NCI-H69 (cell line): ENCODE measurements at places on chromosomes 16 and 17.
A peak's percentile ranks its signal among the peaks of the same experiment; 100 is the strongest.

- DNase-seq, result no peak
Measured at GRCh38 chr17:44132275-44132821, 8.9 kb upstream of the HDAC5 start.

GRCh38 chr16:85372627-85373372 lies 240.3 kb upstream of the GSE1 start:
- no peak for DNase-seq

GRCh38 chr17:15490634-15491261 lies 23.3 kb upstream of the CDRT4 start:
- no peak for DNase-seq

- DNase-seq, result no peak
Measured at GRCh38 chr17:15509095-15509494, 41.7 kb upstream of the CDRT4 start.

DNA sequence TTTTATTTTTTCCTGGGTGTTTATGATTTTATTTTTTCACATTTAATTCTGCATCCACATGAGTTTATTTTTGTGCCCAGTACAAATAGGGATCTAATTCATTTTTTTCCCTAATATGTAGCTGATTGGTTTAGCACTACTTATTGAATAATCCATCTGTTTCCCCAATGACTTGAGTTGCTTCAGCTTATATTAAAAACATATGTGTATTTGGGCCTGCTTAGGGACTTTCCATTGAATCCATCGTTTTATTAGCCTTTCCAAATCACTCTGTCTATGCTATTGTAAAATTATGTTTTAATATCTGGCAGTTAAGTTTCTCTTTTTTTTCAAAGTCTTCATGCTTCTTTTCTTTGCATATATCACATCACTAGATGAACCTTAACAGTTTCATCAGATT lies 42.2 kb downstream of the WWP2 start:
- no peak for DNase-seq

- DNase-seq, result peak; percentile 34
Measured at GRCh38 chr16:4477966-4478365, 1.8 kb downstream of the HMOX2 start.

DNA sequence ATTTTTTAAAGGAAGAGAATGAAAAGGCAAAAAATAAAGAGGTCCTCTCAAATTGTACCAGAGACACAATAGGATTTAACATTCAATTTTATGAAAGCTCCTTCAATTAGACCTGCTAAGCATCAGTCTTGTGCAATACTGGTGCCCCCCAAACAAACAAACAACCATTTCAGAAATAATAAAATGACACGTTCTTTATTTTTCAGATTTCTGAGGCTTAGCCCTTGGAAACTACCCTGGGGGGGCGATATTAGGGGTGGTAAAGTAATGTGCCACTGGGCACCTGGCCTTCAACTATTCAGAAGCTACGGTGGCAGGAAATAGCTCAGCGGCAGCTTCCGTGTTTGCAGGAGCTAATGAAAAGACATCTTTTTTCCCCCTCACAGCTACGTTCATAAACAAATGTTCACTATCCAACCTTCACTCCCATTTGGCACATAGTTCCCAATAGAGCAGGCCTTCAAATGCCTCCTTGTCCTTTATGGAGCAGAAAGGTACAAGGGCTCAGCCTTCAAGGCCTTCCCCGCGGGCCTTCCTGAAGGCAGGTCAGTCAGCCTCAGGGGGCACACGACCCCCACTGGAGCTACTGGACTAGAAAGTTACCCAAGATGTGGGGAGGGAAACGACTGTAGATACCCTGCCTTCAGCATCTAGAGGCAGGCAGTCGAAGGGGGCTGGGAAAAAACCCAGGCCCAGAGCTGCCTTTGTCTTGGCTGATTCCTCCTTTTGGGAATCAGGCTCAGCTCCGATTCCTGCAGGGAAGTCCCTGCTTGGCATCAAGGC lies 44.1 kb downstream of the TBX4 start:
- DNase-seq, result no peak

- DNase-seq, result no peak
Measured at GRCh38 chr16:68386628-68387027, 61.7 kb downstream of the SMPD3 start.

DNA sequence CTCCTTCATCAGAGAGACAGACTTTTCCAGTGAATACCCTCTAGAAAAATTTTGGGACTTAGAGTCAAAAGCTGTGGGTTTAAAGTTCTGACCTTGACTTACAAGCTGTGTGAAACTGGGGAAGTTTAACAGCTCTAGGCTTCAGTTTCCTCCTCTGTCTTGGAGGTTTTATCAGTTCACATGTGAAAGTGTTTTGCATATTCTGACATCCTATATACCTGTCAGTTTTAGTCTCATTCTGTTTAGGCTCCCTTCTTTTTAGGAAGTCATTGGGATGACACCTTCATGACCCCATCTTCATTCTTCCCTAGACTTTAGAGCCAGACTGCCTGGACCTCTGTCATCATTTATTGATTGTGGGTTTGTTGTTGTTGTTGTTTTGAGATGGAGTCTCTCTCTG lies 44.4 kb downstream of the YPEL2 start:
- no peak for DNase-seq

GRCh38 chr17:80111702-80112470 lies 10.5 kb downstream of the GAA start:
- no peak for DNase-seq

- no peak for DNase-seq
Measured at GRCh38 chr16:69745232-69745612, 9.5 kb downstream of the NOB1 start.

GRCh38 chr17:57121308-57122042 lies 36.4 kb downstream of the AKAP1 start:
- DNase-seq, result peak; percentile 50

GRCh38 chr16:51896013-51896412 lies 650.9 kb downstream of the TOX3 start:
- DNase-seq, result no peak

- no peak for DNase-seq
Measured at GRCh38 chr17:57636274-57636673, 108.8 kb downstream of the CCDC182 start.

GRCh38 chr17:44221084-44221861 lies 1.8 kb upstream of the UBTF start:
- peak; percentile 90 for DNase-seq

GRCh38 chr16:88785106-88785924 lies at the start of gene PIEZO1:
Gene PIEZO1, minus strand, starts transcription at chr16:88785220. Its CDS starts 256 bp downstream, at chr16:88784964.
- DNase-seq, result peak; percentile 41

DNA sequence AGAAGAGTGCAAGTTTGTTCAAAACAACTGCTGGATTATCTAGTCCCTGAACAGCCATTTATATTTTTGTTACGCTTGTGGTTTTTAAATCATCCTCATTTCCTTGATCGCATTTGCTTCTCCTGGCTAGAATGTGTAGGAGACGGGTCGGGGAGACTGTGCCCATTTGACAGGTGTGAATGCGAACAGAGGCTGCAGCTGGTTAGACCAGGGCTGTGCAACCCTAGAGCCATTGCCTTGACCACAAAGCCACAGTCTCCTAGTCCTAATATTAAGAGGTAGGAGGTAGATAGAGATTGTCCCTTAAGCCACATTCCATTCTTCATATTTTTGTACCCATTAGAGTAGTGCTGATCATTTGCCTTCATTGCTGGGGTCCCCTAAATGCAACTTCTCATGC lies 639.1 kb downstream of the WWOX start:
- DNase-seq, result no peak
